ENCODE measurements at places on chromosomes 12 and 14. TPM values are rescaled to one million over a fixed set of nuclear protein-coding genes. Genes with fewer than 3 reads are reported as not detected.

DNA sequence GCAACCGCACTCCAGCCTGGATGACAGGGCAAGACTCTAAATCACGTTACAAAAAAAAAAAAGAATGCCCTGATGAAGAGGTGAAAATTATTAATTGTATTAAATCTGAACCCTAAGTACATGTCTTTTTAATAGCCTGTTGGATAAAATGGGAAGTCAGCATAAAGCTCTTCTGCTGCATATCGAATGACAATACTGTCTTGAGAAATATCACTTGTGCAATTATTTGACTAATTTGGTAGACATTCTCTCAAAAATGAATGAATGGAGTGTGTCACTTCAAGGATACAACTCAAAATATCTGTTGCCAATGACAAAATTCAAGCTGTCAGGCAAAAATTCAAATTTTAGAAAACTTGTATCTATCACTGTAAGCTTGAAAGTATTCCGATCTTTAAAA, 38.9 kb downstream of the DNAI7 start:
- H3K4me1 ChIP-seq = peaks cover 8% of the 10 kb centered on the region
- H3K36me3 ChIP-seq = no peaks in the 10 kb centered on the region
- H3K27me3 ChIP-seq = no peaks in the 10 kb centered on the region
- no peak for DNase-seq
- no peak overlapping the region for H3K27ac ChIP-seq

DNA sequence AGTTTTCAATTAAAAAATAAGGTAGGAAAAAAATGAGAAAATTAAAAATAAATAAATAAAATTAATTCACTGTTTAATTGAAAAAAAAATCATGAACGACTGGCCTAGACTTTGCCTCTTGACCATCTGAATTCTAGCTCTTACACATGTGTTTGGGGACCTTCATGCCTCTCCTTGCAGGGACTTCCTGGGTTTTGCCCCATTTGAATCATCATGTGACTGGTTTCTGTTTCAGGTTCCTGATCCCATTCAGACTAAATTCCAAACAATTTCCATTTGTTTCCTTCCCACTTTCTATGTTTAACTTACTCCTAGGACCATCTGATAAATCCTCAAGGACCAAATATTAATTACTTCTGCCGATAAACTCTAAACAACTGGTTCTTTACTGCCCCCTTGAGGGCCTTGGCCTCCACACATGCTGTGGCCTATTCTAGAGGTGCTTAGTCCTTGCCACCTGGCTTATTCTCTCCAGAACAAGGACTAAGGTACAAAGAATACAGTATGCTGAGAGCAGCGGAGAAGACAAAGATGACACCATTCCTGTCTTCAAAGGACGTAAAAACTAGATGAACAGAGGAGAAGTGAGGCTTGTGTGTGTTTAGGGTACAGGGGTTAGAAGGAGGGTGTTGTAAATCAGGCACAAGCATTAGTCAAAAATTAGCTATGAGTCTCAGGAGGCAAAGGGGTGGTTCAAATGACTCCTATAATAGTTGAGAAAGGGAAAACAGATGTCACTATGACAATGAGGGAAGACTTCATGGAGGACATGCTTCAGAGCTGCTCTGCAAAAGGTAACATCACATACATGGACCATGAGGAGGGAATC, 125.8 kb upstream of the AVPR1A start:
- H3K4me3 ChIP-seq = no peak overlapping the region
- no peaks in the 10 kb centered on the region for H3K36me3 ChIP-seq
- no peaks in the 10 kb centered on the region for H3K4me1 ChIP-seq
- H3K27ac ChIP-seq = no peak overlapping the region
- DNase-seq = peak; percentile 1
- H3K27me3 ChIP-seq = no peaks in the 10 kb centered on the region

GRCh38 chr12:108604208-108604941, 6.5 kb upstream of the TMEM119 start:
- peaks cover 12% of the 10 kb centered on the region for H3K27me3 ChIP-seq
- peaks cover 3% of the 10 kb centered on the region for H3K4me1 ChIP-seq

GRCh38 chr14:100424504-100425428, 101.6 kb downstream of the SLC25A47 start:
- no peaks in the 10 kb centered on the region for H3K27me3 ChIP-seq
- DNase-seq = no peak
- peaks cover 17% of the 10 kb centered on the region for H3K4me1 ChIP-seq
- no peaks in the 10 kb centered on the region for H3K36me3 ChIP-seq
- no peak overlapping the region for H3K4me3 ChIP-seq

DNA sequence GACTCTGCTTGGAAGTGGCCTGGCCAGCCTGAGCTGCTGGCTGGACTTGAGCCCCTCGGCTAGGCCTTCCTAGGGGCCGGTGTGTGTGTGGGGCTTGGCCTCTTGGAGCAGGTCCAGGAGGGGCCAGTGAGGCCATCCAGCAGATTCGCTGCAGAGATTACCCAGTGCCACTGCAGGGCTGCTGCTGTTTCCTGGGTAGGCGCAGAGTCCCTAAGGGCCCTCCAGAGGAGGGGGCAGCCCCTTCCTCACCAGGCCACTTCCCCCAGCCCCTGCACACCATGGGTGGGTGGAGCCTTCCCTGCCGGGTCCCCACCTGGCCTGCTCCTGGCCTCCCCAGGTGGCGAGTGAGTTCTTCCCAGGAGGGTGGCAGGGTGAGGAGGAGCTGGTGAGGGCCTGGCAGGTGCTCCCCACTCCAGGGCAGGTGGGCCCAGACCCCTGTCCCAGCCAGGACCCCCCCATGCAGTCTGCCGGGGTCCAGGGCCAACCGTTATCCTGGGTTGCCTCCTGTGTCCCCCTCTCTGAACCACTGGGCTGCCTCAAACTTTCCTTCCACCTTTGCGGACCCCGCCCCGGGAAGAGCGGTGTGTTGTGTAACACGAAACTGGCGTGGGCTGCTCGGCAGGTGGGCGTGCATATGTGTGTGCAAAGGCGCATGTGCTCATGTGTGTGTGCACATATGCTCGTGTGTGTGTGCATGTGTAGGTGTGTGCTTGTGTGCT, 25.1 kb downstream of the ASPG start:
- H3K27me3 ChIP-seq = peaks cover 12% of the 10 kb centered on the region
- DNase-seq = no peak
- no peaks in the 10 kb centered on the region for H3K4me1 ChIP-seq

- DNase-seq = peak; percentile 5
- H3K4me1 ChIP-seq = peaks cover 7% of the 10 kb centered on the region
- no peak overlapping the region for H3K4me3 ChIP-seq
- H3K27ac ChIP-seq = no peak overlapping the region
- peaks cover 11% of the 10 kb centered on the region for H3K27me3 ChIP-seq
- no peaks in the 10 kb centered on the region for H3K36me3 ChIP-seq
Measured at GRCh38 chr12:26845057-26845666, 12.2 kb upstream of the ITPR2 start.

GRCh38 chr14:79011920-79012204, 841.7 kb downstream of the NRXN3 start:
- no peaks in the 10 kb centered on the region for H3K4me1 ChIP-seq
- H3K27ac ChIP-seq = no peak overlapping the region
- H3K36me3 ChIP-seq = no peaks in the 10 kb centered on the region
- H3K4me3 ChIP-seq = no peak overlapping the region

- peaks cover 38% of the 10 kb centered on the region for H3K36me3 ChIP-seq
- DNase-seq = no peak
- H3K27ac ChIP-seq = peak overlapping the region; percentile 94
- H3K27me3 ChIP-seq = no peaks in the 10 kb centered on the region
- peaks cover 70% of the 10 kb centered on the region for H3K4me1 ChIP-seq
Measured at GRCh38 chr12:44846826-44847225, 29.3 kb downstream of the NELL2 start.

GRCh38 chr14:61563162-61563511, 132.2 kb upstream of the HIF1A start:
- peak overlapping the region; percentile 60 for H3K27ac ChIP-seq
- no peak for DNase-seq
- H3K27me3 ChIP-seq = no peaks in the 10 kb centered on the region
- H3K4me1 ChIP-seq = peaks cover 53% of the 10 kb centered on the region

- no peak overlapping the region for H3K4me3 ChIP-seq
- no peak for DNase-seq
- H3K27me3 ChIP-seq = no peaks in the 10 kb centered on the region
- H3K4me1 ChIP-seq = no peaks in the 10 kb centered on the region
- no peak overlapping the region for H3K27ac ChIP-seq
- peaks cover 51% of the 10 kb centered on the region for H3K36me3 ChIP-seq
Measured at GRCh38 chr12:119843100-119843499, 34.0 kb downstream of the CIT start.

- H3K4me3 ChIP-seq = no peak overlapping the region
- H3K27ac ChIP-seq = no peak overlapping the region
- no peak for DNase-seq
- no peaks in the 10 kb centered on the region for H3K27me3 ChIP-seq
Measured at GRCh38 chr14:98682726-98683125, 589.3 kb downstream of the BCL11B start.

GRCh38 chr14:100332797-100333196, 9.7 kb downstream of the SLC25A47 start:
- DNase-seq = no peak
- H3K27me3 ChIP-seq = no peaks in the 10 kb centered on the region
- peaks cover 31% of the 10 kb centered on the region for H3K36me3 ChIP-seq
- no peaks in the 10 kb centered on the region for H3K4me1 ChIP-seq
- H3K27ac ChIP-seq = no peak overlapping the region

DNA sequence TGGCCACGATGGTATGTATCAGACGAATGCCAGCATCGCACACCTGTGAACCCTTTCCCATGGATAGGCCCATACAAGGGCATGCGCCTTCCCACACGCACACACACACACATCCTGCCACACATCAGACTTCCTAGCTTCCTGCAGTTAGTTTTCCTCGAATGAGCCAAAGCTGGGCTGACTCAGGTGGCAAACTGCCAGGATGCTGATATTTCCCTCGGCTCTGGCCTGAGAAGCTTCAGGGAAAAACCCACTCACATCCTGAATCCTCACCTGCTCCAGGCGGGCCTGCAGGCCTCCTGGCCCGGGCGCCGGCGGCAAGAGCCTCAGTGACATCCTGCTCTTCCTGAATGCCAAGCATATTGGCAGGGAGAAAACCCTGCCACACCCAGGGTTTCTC, 22.4 kb downstream of the CALM1 start:
- no peaks in the 10 kb centered on the region for H3K36me3 ChIP-seq
- peaks cover 2% of the 10 kb centered on the region for H3K4me1 ChIP-seq
- no peak overlapping the region for H3K27ac ChIP-seq
- no peak for DNase-seq
- H3K4me3 ChIP-seq = no peak overlapping the region
- no peaks in the 10 kb centered on the region for H3K27me3 ChIP-seq

- H3K36me3 ChIP-seq = peaks cover 6% of the 10 kb centered on the region
- peaks cover 3% of the 10 kb centered on the region for H3K4me1 ChIP-seq
- no peaks in the 10 kb centered on the region for H3K27me3 ChIP-seq
Measured at GRCh38 chr12:109065154-109065852, 12.9 kb downstream of the USP30 start.

DNA sequence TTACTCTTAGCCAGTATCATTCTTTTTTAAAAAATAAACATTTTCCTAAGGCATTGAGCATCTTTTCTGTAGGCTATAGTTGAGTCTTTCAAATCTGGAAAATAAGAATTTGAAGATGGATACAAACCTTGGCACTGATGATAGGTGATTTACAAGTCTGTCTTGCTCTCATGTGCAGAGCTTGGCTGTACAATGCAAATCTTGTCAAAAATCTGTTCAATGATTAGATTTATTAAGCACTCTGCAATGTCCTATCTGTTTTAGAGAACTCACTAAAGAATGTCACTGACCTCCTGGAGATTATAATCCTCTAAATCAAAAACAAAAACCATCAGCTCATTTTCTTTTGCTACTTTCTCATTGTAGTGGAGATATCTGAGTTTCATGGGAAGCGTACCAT, 42.8 kb upstream of the AMIGO2 start:
- H3K4me1 ChIP-seq = peaks cover 32% of the 10 kb centered on the region
- H3K4me3 ChIP-seq = no peak overlapping the region
- H3K27me3 ChIP-seq = no peaks in the 10 kb centered on the region
- DNase-seq = no peak
- H3K27ac ChIP-seq = no peak overlapping the region

DNA sequence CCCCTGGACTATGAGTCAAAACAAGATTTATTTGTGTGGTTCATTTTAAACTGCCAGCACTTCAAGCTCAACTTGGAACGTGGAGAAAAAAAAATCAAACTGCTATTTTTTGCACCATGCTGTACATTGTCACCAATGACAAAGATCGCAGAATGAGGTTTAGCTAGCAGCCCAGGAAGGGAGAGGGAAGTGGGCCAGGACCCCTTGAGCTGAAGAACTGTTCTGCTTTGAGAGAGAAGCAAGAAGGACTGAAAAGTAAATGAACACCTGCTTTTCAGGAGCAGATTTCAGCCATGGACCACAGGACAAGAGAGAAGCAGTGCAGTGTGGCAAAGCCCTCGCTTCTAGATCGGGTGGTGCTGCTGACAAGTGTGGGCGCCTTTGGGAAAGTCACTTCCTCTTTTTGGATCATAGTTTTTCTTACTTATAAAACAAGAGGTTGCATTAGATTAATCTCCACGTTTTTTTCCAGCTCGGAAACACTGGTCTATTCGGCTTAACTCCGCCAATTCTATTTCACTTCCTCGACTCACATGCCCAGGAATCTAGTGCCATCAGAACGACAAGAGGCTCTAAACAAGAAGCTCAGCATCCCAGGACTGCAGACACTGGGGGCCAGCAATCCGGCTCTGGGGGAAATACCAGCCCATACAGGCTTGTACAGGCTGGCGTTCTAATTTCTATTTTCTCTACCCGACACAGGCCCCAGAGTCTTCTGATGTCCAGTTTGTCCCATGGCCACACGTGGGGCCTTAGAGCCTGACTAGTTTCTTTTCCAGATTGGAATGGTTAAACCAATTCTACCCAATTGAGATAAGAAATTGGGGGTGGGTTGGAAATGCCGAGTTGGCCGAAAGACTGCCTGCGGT, 129.9 kb downstream of the CRACR2A start:
- H3K4me1 ChIP-seq = no peaks in the 10 kb centered on the region
- H3K4me3 ChIP-seq = no peak overlapping the region
- peaks cover 15% of the 10 kb centered on the region for H3K36me3 ChIP-seq
- H3K27me3 ChIP-seq = no peaks in the 10 kb centered on the region
- H3K27ac ChIP-seq = no peak overlapping the region

GRCh38 chr12:129067491-129067890, 214.2 kb downstream of the GLT1D1 start:
- H3K4me1 ChIP-seq = no peaks in the 10 kb centered on the region
- no peak overlapping the region for H3K27ac ChIP-seq
- H3K36me3 ChIP-seq = no peaks in the 10 kb centered on the region
- DNase-seq = no peak
- H3K27me3 ChIP-seq = peaks cover 3% of the 10 kb centered on the region

ZDHHC22 gene
- total RNA-seq = not detected

HOXC10 gene
- not detected for total RNA-seq

PPTC7 gene
- 48.3 TPM for total RNA-seq

HSPA2 gene
- 1.9 TPM for total RNA-seq

KLRG1 gene
- total RNA-seq = 2.2 TPM

GALC gene
- 11.6 TPM for total RNA-seq

CPNE6 gene
- total RNA-seq = not detected

GPR137C gene
- 0.32 TPM for total RNA-seq

KMT2D gene
- 45.3 TPM for total RNA-seq

FOXN4 gene
- total RNA-seq = not detected

TMPRSS12 gene
- total RNA-seq = not detected

OR10AD1 gene
- not detected for total RNA-seq

LRTM2 gene
- total RNA-seq = not detected

ARPC3 gene
- 273 TPM for total RNA-seq
